RWPE1 (cell line): ENCODE measurements at places on chromosomes 1 and 21.

DNA sequence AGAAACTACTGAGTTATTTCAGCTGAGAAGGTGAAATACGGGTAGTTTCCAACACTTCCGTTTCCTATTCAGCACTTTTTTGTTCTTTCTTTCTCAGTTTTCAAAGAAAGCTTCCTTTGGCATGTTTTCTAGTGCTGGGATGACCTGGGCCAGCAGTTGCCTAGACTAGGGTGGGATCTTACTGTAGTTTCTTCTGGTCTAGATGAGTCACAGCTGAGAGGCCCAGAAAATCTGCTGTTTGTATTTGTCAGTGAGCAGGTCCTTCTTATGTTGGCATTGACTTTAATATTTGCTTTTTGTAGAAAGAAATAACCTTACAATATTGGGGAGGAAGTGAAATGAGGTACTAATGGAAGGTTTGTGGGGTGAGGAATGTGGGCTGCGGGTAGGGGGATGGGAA, 22.2 kb downstream of the C1orf21 start:
- DNase-seq, result no peak

- DNase-seq, result peak; percentile 53
Measured at GRCh38 chr1:219837274-219837993, 90.9 kb downstream of the SLC30A10 start.

DNA sequence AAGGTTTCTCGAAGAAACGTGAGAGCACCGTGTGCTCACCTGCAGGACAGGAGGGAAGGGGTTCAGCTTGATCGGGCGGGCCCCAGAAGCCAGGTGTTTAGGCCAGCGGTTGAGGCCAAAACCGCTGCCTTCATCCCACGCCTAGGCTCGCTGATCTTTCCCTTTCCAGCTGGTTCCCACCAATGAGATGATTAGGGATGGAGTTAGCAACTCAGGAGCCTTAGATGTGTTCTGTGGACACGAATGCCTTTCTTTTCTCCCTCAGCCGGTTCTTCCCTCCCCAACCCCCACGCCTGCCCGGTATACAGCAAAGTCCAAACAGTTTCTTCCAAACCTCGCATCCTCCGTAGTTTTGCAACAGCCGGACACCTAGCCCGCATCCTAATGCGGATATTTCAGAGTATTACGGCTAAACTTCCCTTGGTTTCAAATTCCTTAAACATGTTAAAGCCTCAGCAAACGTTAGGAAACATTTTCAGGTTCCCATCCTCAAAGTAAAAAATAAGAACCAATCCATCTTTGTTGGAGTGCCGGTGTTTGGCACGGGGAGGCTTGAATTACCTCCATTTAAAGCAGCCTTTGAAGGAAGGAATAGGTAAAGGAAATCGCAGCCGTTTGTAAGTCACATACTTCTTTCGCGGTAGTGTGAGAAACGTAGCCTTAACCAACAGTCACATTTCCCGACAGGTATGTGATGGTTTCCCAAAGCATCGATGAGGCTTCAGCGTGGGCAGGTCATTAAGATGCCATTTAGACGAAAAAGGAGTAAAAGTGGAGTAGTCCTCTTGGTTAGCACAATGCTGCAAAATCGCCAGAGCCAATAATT, 1.1 kb downstream of the LRRC8C start:
- peak; percentile 39 for DNase-seq

- DNase-seq, result no peak
Measured at GRCh38 chr1:50724626-50725286, 235.3 kb downstream of the FAF1 start.

- DNase-seq, result peak; percentile 51
Measured at GRCh38 chr1:22709891-22710700, 543 bp upstream of the EPHB2 start.

GRCh38 chr1:70812442-70813109, 235.0 kb downstream of the PTGER3 start:
- no peak for DNase-seq

- DNase-seq, result peak; percentile 65
Measured at GRCh38 chr1:36609241-36610027, 126.7 kb upstream of the CSF3R start.

DNA sequence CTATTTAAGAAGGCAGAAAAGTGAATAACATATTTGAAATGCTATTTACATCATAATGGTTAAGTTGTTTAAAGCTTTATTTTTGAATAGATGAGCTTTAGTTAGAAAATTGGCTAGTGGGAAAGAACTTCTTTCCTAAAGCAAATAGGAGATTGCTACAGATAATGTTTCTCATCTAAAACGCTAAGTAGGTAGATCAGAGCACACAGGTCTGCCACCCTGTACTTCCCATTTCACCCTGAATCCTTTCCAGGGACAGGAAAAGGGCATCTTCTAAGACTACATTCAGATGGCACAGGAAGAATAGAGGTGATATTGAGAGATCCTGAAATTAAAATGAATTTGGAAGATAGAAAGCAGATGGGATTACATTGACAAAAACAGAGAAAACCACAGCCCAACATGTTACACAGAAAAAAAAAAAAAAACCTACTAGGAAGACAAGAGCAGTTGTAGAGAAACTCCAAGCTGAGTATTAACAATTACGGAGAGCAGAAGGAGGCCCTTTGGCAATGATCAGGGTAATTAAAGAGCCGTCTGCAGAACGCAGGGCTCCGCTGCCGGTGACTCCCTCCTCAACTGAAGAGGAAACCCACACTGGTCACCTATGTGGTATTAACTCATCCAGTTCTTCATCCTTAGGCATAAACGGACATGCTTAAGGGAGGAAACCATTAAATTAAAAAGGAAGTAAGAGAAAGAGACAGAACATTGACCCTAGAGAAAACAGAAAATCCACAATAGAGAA, 53.6 kb upstream of the MAP10 start:
- DNase-seq, result no peak
